NCI-H1092 (cell line): ENCODE measurements at places on chromosomes 2 and 18.

DNA sequence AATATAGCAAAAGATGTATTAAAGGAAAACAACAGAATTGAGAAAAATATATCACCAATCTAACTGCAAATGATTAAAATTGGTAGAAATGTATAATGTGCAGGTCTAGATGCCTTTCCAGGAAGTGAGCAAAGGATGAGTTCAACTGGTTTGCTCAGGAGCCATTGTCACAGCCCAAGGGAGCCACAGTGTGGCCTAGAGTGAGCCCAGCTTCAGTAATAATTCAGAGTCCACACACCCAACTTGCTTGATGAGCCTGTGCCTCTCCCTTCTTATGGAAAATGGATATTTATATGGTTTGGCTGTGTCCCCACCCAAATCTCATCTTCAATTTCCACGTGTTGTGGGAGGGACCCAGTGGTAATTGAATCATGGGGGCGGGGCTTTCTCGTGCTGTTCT lies 92.2 kb upstream of the ASAP2 start:
- DNase-seq: no peak

DNA sequence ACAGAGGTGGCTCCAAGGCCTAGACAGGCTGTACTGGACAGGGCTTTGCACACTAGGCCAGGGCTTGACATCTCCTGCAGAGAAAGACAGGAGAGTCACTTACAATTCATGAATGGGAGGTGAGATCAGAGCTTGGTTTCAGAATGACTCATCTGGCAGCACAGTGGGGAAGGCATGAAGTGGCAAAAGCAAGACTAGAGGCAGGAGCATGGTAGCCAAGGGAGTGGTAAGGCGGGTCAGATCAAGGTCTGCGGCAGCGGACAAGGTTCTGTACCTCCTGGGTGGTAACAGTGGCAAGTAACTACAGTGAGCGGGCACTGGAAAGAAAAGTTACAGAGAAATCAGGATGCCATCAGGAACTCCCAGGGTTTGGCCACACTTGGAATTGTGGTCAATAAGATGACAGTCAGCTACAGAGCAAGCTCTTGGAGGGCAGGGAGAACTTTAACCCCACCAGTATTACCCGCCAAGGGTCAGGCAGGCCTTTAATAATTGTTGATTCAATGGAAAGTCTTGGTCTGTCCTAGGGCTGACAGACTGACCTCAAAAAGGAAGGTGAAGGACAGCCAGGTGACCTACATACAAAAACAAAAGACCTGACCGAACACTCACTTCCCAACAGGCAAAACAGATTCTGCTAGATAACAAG lies 5.7 kb downstream of the MCFD2 start:
- no peak for DNase-seq

DNA sequence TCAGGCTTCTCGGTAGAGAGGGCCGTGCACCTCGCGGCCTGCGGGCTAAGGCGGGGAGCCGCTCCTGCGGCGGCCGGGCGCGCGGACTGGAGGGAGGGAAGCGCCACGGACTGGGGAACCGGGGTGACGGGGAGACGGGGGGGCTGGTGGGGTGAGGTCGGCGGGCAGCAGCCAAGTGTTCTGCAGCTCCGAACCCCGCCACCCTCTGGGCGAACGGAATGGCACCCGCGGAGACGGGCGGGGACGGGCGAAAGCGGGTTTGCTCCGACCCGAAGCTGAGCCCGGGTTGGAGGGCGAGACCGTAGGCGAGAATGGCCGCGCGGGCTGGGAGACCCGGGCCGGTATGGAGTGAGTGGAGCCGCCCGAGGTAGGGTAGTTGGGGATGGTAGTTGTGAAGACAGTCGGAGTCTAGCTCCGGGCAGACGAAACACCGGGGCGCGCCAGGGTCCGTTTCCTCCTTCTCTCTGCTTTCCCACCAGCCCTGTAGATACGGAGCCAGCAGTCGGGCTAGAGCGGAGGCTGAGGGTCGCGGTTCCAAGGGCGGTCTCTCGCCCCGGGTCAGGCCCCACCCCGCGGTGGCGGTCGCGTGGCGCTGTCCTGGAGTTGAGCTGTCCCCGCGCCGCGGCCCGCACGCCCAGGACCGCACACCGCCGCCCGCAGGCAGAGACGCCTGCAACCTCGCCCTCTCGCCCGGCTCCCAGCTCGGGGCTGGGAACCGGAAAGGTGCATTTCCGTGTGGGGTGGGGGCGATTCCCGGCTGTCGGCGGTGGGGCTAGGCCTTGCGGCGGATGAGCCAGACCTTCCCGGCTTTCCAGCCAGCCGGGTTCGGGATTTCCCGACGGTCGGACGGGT lies 160.3 kb upstream of the SIX2 start:
- peak; percentile 12 for DNase-seq

DNA sequence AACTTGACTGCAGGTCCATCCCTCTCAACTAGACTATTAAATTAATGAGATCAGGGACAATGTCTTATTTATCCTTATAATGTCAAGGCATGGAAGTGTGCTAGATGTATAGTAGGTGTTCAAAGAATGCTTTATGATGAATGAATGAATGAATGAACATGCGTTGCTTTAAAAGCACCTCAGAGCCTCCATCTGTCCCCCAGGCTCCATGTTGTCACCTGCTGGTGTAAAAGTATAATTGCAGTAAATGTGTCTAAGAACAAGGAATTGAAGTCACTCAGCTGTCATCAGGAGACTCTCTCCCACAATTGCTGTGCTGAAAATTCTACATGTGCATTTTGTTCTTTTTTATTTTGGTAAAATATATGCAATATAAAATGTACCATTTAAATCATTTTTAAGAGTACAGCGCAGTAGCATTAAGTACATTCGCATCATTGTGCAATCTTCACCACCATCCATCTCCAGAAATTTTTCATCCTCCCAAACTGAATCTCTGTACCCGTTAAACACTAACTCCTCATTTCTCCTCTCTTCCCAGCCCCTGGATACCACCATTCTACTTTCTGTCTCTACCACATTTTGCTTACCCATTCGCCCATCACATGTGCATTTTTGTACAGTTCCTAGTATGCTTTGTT lies 52.6 kb downstream of the GNAL start:
- no peak for DNase-seq

GRCh38 chr2:196277002-196277401 lies 105.6 kb upstream of the STK17B start:
- DNase-seq: no peak

DNA sequence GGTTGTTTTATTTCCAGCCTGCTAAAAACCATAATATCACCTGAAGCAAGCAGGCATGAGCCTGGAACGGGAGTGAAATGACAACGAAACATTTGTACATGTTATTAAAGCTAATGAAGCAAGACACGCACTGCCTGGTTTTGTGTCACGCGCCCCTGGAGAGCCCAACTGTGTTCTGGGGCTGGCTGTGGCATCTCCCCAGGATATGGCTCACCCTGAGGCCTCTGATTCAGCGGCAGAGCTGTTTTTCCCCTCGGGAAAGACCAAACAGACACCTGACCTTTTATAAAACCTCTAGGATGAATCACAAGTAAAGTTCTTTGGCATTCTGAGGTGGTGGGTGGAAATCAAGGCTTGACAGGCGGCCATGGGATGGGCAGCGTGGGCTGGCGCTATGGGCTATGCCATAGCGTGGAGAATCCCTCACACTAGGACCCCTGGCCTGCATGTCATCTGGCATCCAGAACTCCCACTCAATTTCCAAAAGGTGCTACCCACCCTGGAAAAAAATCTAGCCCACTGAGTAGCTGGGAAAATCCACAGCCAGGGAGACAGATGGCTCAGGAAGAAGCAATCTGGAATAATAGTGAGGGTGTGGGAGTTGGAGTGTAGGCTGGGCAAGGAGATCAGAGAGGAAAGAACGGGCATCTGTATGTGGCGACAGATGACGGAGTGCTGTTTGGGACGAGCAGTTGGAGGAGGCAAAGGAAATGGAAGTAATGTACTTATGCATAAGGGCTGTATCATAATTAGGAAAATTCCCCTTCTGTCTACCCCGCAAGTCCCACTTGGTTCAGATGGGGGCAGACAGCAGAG lies 262.0 kb downstream of the AFF3 start:
- DNase-seq: no peak

- no peak for DNase-seq
Measured at GRCh38 chr2:119823734-119824334, 64.1 kb downstream of the PTPN4 start.
